Muscle of leg (tissue), 16 donors: ENCODE measurements at places on chromosomes 6 and 20. TPM values are rescaled to one million over a fixed set of nuclear protein-coding genes. Genes with fewer than 3 reads are reported as not detected.
A peak's percentile ranks its signal among the peaks of the same experiment; 100 is the strongest.

Gene ELOVL2
- polyA plus RNA-seq, result 2.7 TPM

Gene IL20RA
- 31.1 TPM for polyA plus RNA-seq

Gene PIGU
- 23.8 TPM for polyA plus RNA-seq

Gene PHF1
- 43.5 TPM for polyA plus RNA-seq

Gene STX11
- polyA plus RNA-seq, result 2.3 TPM

Gene TCF21
- polyA plus RNA-seq, result not detected

DNA sequence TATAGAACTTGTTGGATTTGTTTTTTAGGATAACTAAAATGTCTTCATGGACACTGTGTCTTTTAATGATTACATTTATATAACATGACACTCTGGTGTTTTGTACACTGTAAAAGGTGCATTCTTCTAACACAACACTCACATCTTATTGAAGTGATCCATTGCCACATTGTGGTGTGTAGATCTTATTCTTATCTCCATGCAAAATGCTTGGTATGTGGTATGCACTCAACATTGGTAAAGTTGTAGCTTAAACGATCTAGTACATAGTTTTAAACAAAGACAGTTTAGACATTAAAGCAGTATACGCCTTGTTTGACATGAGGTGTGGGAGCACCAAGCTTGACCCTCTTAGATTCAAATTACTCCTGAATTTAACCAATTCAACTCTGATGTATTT, 84.7 kb downstream of the SASH1 start:
- DNase-seq, result no peak

DNA sequence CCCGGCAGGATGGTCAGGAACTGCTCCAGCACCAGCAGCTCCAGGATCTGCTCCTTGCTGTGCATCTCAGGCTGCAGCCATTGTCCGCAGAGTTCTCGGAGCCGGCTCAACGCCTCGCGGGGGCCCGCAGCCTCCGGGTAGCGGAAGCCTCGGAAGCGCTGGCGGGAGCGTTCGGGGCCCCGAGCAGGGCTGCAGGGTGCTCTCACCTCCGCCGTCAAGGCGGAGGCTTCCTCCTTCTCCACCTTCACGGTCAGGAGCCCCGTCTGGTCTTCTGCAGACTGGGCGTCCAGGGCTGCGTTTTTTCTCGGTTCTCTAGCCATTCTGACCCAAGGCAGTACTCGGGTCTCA, 434 bp downstream of the ZKSCAN4 start:
- no peak for DNase-seq

- no peak for DNase-seq
These were observed 260.1 kb upstream of the ARID1B start for GRCh38 chr6:156517088-156517487.

DNA sequence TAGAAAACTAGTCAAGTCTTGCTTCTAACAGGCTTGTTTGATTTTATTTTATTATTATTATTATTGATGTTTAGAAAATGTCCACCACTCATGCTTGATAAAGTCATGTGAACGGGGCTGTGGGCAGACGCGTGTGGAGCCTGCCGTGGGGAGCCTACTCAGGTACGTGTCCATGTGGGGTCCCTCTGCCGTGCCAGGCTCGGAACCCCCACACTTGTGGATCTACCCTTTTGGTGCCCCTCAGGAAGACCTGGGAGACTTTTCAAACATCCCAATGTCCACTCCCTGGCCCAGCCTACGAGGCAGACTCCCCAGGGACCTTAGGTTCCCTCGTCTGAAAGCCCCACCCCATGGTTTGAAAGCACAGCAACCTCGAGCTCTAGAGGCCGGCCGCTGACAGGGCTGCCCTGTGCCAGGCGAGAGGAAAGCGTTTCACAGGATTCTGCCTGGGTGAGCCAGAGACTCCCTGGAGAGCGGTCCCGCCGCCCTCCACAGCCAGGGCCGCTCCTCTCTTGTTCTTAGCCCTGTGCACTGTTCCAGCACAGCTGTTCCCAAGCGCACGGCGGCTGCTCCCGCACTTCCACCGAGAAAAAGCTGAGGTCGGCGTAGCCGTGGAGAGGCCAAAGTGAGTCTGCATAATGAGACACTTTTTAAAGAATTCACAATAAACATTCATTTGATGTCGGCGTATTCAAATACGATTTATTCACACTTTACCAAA, 249.7 kb downstream of the TTLL2 start:
- DNase-seq, result peak; percentile 70

GRCh38 chr20:31967830-31968249, at the start of gene XKR7:
XKR7 (plus strand) TSS chr20:31968151; CDS start chr20:31968176, 25 bp downstream.
- no peak for DNase-seq

DNA sequence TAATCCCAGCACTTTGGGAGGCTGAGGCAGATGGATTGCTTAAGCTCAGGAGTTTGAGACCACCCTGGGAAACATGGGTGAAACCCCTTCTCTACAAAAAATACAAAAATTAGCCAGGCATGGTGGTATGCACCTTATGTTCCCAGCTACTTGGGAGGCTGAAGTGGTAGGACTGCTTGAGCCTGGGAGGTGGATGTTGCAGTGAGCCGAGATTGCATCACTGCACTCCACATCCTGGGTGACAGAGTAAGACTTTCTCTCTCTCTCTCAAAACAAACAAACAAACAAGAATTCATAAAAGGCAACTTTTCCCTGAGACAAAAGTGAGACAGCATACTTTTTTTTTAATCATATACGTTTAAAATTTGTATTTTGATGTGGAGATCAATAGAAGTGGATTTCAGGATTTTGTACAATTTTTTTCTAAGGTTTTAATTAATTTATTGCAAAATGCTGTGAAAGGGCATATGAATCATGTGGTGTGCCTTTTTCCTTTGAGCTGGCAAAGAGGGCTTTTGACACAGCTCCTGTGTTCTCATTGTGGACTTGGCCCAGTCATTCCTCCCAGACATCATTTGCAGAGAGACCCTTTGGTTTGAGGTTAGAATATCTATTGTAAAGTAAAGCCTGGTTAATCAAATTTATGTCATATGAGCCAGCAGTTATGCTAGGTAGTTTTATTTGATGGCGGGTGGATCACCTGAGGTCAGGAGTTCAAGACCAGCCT, 77.1 kb downstream of the TULP4 start:
- DNase-seq, result no peak

GRCh38 chr6:111747396-111747795, 125.9 kb downstream of the FYN start:
- DNase-seq, result peak; percentile 68

DNA sequence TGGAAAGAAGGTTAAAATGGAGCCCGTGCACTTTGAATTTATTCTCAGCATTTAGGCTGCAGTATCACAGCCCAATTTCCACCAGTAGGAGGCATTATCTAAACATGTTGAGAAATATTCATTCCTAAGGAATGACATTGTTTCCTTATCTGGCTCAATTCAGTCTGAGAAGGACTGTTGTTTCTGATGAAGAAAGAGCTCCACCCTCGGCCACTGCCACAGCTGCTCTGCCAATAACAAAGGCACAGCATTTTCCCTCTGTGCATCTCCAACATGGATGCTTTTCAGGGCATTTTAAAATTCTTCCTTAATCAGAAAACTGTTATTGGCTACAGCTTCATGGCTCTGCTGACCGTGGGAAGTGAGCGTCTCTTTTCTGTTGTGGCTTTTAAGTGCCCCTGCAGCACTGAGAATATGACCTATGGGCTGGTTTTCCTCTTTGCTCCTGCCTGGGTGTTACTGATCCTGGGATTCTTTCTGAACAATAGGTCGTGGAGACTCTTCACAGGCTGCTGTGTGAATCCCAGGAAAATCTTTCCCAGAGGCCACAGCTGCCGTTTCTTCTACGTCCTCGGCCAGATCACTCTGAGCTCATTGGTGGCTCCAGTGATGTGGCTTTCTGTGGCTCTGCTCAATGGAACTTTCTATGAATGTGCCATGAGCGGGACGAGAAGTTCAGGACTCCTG, at the start of gene CALHM5:
CALHM5 (plus strand) TSS at position 216 of the 687 bp plus-strand sequence; CDS start at position 274, 58 bp downstream.
- peak; percentile 81 for DNase-seq

GRCh38 chr6:11370191-11371018, 137.9 kb upstream of the NEDD9 start:
- DNase-seq, result peak; percentile 63
